ENCODE measurements at places on chromosomes 11 and 22.

DNA sequence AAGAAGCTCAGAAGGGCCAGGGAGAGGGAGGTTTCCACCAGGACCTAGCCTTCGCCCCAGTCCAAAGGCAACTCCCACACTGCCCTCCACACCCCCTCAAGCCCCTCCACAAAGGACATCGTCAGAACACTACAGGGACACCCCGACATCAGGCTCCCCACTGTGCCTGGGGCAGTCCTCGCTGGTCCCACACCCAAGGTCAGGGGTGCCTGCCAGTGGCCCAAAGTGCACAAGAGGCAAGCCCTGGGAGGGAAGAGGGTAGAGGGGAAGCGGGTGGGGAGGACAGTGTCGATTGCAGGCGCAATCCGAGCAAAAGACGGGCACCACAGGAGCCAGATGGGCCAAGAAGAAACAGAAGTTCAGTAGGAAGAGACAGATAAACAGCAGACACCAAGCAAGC lies 35.6 kb upstream of the JAM3 start:
- DNase-seq, result no peak

DNA sequence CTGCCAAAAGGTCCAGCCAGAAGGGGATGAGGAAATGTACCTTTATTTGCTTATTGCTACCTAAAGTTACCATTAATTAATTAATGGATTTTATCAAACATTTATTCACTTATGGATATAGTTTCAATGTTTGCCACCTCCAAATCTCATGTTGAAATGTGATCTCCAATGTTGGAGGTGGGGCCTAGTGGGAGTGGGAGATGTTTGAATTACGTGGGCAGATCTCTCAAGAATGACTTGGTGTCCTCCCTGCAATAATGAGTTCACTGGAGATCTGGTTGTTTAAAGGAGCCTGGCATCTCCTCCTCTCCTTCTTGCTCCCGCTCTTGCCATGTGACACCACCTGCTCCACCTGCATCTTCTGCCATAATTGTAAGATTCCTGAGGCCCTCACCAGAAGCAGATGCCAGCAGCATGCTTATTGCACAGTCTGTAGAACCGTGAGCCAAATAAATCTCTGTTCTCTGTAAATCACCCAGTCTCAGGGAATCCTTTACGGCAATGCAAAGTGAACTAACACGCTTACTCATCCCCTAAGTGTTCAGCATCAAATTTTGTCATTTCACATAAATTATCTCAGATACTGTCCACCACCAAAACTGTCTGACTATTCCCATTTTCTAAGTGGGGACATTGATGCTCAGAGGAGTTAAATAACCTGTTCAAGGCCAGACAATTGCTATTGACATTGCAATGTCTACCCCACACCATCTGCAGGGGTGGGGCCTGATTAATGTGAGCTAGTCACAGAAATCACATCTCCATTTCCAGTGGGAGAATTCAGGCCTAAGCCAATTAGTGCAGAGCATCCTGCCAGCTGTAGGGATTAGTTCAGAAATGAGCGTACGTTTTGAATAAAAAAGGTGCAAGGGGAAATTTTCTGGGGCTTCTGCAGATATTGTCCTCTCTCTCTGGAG lies 51.6 kb upstream of the SYN3 start:
- no peak for DNase-seq

DNA sequence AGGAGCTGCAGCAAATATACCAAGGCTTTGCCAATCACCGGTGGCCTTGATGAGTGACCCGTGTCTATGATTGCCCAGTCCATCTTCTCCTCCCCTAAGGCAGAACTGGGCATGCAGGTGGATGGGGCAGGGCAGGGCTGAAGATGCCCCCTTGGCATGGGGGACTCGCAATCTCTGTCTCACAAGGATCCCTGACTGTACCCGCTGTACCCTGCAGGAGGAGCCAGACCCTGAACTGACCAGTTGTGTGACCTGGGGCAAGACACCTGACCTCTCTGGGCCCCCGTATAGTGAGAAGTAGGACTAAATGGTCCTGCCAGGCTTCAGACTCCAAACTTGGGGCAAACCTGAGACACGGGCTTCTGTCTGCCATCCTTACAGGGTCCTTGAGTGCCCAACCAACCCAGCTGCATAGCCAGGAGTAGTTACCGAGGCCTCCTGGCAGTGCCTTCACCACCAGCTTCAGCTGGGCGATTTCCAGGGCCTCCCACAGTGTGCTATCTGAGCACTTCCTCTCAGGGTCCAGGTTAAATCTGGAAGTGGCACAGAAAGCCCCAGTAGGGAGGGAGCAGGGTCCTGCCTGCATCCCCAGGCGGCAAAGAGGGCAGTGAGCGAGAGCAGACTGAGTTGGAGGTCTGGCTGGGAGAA lies 6.4 kb upstream of the KCNJ11 start:
- DNase-seq, result no peak

DNA sequence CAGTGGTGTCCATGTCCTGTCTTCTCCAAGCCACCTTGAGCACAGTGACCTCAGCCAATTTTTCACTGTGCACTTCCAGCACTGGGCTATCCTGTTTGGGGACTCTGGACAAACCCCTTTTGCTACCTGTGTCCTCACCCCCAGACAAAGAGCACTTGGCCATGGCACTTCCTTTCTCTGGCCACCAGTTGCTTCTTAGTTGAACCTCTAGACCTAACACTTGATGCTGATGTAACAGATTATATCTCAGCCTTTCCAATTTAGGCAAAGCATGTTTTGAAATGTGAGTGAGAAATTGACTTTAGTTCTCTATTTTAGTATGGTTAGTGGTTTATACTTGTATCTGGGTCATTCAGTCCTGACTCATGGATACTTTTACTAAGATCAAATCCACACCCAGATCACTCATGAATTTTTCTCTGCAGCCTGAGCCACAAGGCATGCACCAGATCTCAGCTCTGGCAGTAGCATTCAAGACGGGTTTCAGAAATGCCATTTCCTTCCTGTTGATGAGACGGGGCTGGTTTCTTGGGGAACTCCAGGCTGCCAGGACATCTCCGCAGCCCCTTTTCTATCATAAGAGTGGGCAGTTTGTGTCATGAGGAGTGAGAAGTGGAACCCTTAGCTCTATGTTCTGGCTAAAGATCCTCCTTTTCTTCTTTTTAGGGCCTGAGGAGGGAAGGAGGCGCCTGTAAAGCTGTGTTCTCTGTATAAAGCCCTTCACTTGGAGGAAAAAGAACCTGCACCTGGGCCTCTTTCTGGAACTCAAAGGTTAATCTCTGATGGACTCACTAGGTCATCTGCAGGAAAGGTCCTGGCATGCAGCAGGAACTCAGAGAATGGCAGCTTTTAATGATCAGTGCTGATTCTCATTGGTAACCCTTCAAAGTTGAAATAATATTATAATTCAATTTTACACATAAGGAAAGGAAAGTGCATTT lies 185.6 kb upstream of the TENM4 start:
- no peak for DNase-seq

Measured in stimulated activated CD4-positive, alpha-beta T cell treated with anti-CD3 and anti-CD28 coated beads, Interleukin-4, amount 100 ng/mL, for 48 hours (primary cell).